ENCODE measurements at places on chromosomes 7 and 10. TPM values are rescaled to one million over a fixed set of nuclear protein-coding genes. Genes with fewer than 3 reads are reported as not detected.

The RSPH10B2 gene
- total RNA-seq, result not detected

The LRRC18 gene
- total RNA-seq, result not detected

The C10orf143 gene
- 0.82 TPM for total RNA-seq

The OR2A42 gene
- not detected for total RNA-seq

The ARHGEF5 gene
- 7.4 TPM for total RNA-seq

The BAMBI gene
- 2.1 TPM for total RNA-seq

The NKX1-2 gene
- not detected for total RNA-seq

The HOXA9 gene
- total RNA-seq, result not detected

The ZNF485 gene
- 5.1 TPM for total RNA-seq

The EPHA1 gene
- 12.5 TPM for total RNA-seq

The RAMP3 gene
- 8.8 TPM for total RNA-seq

The ZPBP gene
- not detected for total RNA-seq

The VSTM4 gene
- total RNA-seq, result 56.1 TPM

The ANKRD61 gene
- not detected for total RNA-seq

The TMEM139 gene
- total RNA-seq, result 0.51 TPM

The GBX1 gene
- not detected for total RNA-seq

The IL6 gene
- not detected for total RNA-seq

The SEMA3A gene
- total RNA-seq, result 16.1 TPM

The NPSR1 gene
- not detected for total RNA-seq

The ABHD11 gene
- total RNA-seq, result 19.9 TPM

The PDIA4 gene
- total RNA-seq, result 94.8 TPM

The NEUROD6 gene
- total RNA-seq, result 0.21 TPM

The TRIM8 gene
- 82.2 TPM for total RNA-seq

The SPDYE16 gene
- 0.72 TPM for total RNA-seq

The DNA2 gene
- 12.0 TPM for total RNA-seq

The STEAP2 gene
- total RNA-seq, result 15.5 TPM

The C10orf62 gene
- 0.82 TPM for total RNA-seq

Measured in tongue (tissue), 3 donors.